ENCODE measurements at places on chromosomes 6 and 20. TPM values are rescaled to one million over a fixed set of nuclear protein-coding genes. Genes with fewer than 3 reads are reported as not detected.

- DNase-seq: no peak
Observed at GRCh38 chr6:96469312-96469711, 52.3 kb upstream of the UFL1 start.

GRCh38 chr20:50874111-50874757 is 57.0 kb downstream of the ADNP start:
- DNase-seq: peak; percentile 69

DNA sequence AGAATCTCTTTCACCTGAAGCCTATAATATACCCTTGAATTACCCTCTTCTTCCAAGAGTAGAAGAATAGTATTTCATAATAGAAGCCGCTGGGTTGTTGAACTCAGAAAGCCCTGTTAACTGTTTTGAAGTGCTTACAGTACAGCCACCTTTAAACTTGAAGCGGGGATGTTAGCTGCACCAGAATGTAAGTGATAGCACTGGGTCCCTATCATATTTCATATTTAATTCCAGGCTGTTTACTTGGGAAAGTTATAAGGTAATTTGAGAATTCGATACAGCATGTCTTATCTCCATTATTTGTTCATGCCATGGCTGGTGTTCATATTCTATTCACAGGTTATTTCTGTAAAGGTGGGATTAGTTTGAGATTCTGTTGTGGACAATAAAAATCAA is 63.5 kb upstream of the VSTM2L start:
- no peak for DNase-seq

The NHLRC1 gene
- 1.1 TPM for total RNA-seq

The CYP21A2 gene
- total RNA-seq: 0.68 TPM

DNA sequence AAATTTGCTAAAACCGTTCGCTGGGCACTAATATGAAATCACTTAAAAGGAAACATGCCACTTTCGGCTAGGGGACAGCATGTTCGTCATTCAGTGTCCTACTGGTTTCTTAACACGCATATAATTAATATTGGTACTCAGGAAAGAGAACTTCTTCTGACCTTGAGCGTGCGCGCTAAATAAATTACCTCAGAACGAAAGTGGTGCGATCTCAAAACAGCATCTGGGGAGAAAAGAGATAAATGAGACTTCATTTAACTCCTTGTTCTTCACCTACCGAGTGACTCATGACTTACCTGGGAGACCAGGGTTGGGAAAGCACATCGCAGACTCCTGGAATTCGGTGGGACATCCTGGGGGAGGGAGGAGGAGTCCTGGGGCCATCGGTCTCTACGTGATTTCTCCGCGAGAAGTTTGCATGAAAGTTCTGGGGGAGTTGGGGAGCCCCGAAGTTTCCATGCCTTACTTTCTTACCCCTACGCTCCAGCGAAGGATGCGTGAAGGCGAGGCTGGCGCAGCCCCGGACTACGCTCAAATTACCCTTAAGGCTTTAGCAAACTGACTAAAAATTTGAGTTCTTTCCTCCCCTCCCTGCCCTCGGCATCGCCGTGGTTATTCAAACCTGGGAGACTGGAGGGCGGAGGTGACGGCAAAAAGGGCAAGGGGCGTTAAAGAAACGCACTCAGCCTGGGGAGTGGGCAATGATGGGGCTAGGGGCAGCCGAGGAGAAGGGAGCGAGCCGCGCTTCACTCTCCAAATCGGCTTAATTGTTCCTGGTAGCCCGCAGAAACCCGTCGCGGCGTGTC is 1.1 kb upstream of the BEND6 start:
- no peak for DNase-seq

The ACOT13 gene
- total RNA-seq: 33.1 TPM

DNA sequence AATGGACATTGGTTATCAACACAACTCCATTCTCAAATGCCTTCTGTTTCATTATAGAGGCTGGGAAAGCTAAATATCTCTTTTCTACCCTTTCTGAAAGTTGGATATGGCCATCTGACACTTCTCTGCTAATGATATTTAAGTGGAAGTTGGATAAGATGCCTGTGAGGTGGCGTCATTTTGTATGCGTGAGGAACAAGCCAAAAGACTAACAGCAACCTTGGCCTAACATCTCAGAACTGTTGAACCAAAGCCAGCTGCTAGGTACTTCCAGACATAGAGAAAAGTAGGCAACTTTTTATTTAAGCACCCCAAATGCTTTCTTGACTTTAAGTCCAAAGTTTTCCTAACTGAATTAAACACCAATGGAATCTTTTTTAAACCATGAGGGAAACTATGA is 708.4 kb downstream of the CD109 start:
- DNase-seq: no peak

DNA sequence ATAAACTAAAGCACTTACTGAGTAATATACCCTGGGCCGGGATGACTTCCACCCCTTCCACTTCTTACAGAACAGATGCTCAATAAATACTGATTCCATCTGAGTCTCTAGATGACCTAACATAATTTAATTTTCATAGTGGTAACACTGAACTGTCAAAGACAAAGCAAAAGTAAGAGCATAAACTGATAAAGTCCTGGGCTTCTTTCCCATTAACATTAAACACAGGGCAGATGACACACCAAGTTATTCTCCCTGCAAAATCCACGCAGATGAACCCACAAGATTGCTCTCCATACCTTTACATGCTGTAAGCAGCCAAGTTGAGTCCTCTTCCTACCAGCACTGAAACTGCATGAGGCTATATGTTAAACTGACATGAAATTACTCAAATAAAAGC is 27.1 kb downstream of the AGPAT4 start:
- DNase-seq: no peak

DNA sequence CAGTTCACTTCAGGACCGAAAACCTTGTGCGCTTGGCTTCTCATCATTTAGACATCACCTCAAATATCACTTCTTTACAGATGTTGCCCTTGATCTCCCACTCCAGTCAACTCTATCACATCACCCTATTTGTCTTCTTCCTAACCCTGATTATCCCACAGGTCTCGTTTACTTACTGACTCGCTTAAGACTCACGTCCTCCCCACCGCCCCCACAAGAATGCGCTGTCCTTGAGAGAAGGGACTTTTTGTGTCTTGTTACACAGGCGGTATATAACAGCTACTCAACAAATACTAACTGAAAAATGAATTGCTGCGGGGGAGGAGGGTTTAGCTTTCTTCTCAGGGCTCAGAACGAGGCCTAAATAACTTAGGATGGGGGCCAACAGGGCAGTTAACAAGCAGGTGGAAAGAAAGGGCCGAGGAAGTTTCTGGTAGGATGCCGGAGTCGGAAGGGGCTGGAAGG is 527 bp downstream of the TOMM34 start:
- DNase-seq: no peak

GRCh38 chr6:93266116-93266817 is 153.1 kb downstream of the EPHA7 start:
- DNase-seq: no peak

The ALDH5A1 gene
- total RNA-seq: 7.2 TPM

- DNase-seq: no peak
Observed at GRCh38 chr20:8126181-8126580, 5.9 kb upstream of the PLCB1 start.

All from chondrocyte (in vitro differentiated cells).